ENCODE measurements at places on chromosomes 1 and 21. TPM values are rescaled to one million over a fixed set of nuclear protein-coding genes. Genes with fewer than 3 reads are reported as not detected.

MATN1 gene
- total RNA-seq: 0.47 TPM

PITHD1 gene
- 48.1 TPM for total RNA-seq

ANKRD34A gene
- 0.41 TPM for total RNA-seq

WNT4 gene
- total RNA-seq: 10.2 TPM

RAB3B gene
- total RNA-seq: 3.7 TPM

AZIN2 gene
- 15.0 TPM for total RNA-seq

C8B gene
- total RNA-seq: not detected

UBE2G2 gene
- 90.8 TPM for total RNA-seq

LAPTM5 gene
- 24.5 TPM for total RNA-seq

PLPPR4 gene
- total RNA-seq: 2.2 TPM

CRP gene
- total RNA-seq: not detected

DAB1 gene
- 2.8 TPM for total RNA-seq

CORT gene
- total RNA-seq: 1.1 TPM

C4BPA gene
- 0.76 TPM for total RNA-seq

TFB2M gene
- 13.7 TPM for total RNA-seq

ALG6 gene
- total RNA-seq: 18.9 TPM

FMO3 gene
- 0.12 TPM for total RNA-seq

CD1B gene
- not detected for total RNA-seq

TFF3 gene
- 4.0 TPM for total RNA-seq

SYPL2 gene
- 25.6 TPM for total RNA-seq

BCL2L15 gene
- 0.93 TPM for total RNA-seq

HAO2 gene
- 30.5 TPM for total RNA-seq

KCNE2 gene
- total RNA-seq: not detected

TNN gene
- total RNA-seq: 3.8 TPM

CELA3B gene
- total RNA-seq: not detected

TMOD4 gene
- total RNA-seq: 12.4 TPM

DENND2C gene
- total RNA-seq: 5.8 TPM

HTR1D gene
- total RNA-seq: 0.12 TPM

ADORA1 gene
- 4.9 TPM for total RNA-seq

TMEM35B gene
- 29.0 TPM for total RNA-seq

Measured in metanephros (tissue), 2 donors.